Activated naive CD4-positive, alpha-beta T cell treated with Interleukin-2 at 50 U/mL for 16 hours (primary cell): ENCODE measurements at places on chromosomes 3 and 15.

- DNase-seq, result no peak
Measured at GRCh38 chr3:136817448-136817847, 1.5 kb upstream of the SLC35G2 start.

DNA sequence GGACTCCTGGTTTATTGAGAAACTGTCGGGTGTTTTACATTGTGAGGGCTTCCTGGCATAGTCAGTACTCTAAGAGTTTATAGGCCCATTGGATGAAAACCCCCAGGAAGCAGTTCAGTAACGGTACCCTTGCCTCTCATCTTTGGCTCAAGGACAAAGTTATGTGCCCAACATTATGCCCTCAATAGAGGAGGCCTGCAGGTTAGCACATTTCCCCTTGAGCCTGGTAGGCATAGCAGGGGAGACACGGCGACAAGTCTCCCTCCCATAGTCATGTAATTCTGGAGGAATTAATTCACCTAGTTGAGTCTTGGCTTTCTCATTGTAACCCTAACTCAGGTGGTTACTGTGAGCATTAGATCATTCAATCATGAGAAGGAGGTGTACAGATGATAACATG lies 60.5 kb downstream of the GHSR start:
- DNase-seq, result no peak

GRCh38 chr3:168859574-168859973 lies 763.9 kb upstream of the GOLIM4 start:
- DNase-seq, result no peak

DNA sequence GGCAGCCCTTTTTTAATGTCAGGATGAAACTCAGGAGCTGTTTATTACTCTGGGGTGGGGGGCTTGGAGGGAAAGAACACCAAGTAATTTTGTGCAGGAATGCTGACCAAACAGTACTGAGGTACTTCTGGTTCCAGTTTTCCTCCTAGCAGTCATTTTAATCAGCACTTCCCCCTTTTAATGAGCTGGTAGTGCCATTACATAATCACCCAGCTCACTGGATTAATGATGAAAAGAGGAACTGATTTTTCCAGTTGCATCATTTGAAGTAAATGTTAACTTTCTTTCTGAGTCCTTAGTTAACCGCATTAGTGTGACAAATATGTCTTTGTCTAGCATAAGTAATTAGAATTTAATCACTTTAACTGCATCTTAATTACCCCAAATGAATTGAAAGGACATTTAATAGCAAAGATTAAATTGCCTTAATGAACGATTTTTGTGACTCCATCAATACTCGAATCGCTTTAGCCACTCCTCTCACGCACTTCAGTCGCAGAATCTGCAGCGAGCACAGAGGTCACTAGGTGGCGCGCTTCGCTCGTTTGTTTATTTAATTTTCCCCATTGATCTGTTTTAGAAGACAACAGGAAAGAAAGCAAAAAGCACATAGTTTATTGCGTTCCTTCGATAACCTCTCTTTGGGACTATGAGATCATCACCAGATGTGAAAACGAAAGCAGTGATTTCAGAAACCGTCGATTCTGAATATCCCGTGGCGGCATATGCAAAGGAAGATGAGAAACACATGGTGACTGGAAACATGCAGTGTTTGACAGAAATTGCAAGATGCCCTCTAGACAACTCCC lies 9.8 kb downstream of the ONECUT1 start:
- peak; percentile 76 for DNase-seq

DNA sequence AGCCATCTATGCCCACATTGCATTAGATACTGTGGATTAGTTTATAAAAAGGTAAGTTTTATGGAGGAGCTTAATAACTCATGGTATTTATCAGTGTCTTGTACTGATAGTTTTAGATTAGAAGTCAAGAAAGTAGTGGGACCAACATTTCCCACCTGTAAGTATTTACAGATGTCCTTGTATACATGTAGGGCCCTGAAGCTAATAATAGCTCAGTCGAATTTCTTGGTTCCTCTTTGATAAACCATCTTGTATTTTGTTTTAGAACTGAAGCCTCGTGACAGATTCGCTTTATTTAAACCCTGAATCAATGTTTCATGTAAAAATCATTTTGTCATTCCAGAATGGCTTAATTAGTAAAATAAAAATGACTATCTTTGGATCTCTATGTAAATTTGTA lies 73.4 kb downstream of the CRYBG3 start:
- DNase-seq, result no peak

- no peak for DNase-seq
Measured at GRCh38 chr3:187966636-187967406, 187.1 kb upstream of the LPP start.

DNA sequence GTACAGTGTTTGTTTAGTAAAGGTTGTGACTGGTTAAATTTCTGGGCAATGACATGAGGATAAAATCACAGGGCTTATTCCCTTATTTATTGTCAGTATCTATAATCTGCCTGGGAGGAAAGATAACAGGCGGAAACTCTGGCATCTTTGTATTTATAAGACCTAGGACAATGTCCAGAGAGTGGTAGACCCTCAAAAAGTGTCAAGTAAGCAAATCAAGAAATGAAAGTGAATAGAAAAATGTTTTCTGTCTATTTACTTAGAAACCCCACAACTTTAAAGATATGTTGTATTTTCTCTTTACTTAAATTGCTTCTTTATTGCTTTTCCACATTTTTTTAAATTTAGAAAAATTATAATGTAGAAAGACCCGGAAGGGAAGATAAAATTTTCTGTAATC lies 544.6 kb downstream of the EDEM1 start:
- DNase-seq, result no peak
